ENCODE measurements at places on chromosomes 11 and 22. TPM values are rescaled to one million over a fixed set of nuclear protein-coding genes. Genes with fewer than 3 reads are reported as not detected.

DNA sequence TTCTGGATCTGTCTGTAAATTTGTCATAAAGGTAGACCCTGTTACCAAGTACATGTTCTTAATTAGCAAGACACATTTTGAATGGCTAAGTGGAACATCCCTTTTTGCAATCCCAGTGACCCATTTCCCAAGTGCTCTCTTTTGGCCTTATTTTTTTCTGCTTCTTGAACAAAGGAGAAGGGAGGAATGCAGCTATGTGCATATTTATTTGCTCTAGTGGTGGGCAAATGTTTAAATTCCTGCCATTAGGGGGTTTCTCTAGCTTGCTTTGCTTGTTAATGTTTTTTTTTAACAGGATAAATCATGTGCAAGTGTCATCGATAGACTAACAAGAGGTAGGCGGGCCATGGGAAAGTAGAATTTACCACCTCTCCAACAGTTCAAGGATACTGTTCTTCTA is 135.7 kb downstream of the COMMD9 start:
- DNase-seq: no peak

DNA sequence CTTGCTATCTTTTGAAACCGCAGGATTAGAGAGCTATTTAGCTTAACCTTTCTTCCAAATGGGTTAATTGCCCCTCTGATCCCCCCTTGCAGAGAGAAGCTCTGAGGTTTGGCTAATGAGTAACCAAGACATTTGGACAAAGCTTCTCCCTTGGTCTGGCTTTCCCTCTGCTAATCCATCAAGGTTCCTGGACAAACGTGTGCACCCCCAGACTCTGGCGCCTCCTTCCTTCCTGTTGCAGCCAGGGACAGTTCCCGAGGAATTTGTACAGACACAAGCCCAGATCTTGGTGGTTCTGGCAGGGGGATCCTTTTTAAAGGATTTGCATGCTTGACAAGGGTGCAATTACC is 1.6 kb downstream of the KIAA1671 start:
- peak; percentile 15 for DNase-seq

GRCh38 chr11:818396-819128 is at the start of gene PNPLA2:
TSS of gene PNPLA2 (plus strand) at chr11:818914. CDS start at chr11:819719, 805 bp downstream.
- DNase-seq: peak; percentile 60

The CERK gene
- 22.8 TPM for total RNA-seq

GRCh38 chr11:78110830-78111229 is 28.6 kb downstream of the ALG8 start:
- no peak for DNase-seq

The ADAMTS8 gene
- total RNA-seq: not detected

GRCh38 chr11:304915-305843 is 2.4 kb upstream of the IFITM2 start:
- DNase-seq: peak; percentile 69

The LYVE1 gene
- total RNA-seq: 0.15 TPM

DNA sequence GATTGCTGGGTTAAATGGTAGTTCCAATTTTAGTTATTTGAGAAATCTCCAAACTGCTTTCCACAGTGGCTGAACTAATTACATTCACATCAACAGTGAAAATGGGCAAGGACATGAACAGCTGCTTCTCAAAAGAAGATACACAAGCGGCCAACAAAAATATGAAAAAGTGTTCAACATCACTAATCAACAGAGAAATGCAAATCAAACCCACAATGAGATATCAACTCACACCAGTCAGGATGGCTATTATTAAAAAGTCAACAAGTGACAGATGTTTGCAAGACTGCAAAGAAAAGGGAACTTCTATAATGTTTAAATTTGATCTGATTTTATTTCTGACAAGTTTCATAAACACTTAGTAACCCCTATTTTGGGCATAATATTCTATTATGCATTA is 537.5 kb downstream of the DLG2 start:
- DNase-seq: no peak

DNA sequence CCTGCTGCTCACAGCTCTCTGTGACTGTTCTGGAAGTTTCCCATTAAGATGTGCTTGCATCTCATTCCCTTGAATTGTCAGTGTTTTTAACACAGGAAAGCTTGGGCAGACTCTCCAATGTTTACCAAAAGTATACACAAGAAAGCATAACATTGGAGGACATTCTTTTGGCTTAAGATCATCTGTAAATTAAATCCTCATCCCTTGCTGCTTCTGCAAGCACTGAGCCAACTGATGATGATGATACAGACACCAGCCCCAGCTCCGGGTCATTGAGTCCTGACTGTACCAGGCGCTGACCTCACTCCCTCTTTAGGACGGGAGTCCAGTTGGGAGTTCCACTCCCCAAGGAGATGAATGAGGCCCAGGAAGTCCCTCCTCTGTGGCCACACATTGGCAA is 23.8 kb downstream of the CD82 start:
- DNase-seq: peak; percentile 60

The IRAG1 gene
- total RNA-seq: 27.5 TPM

GRCh38 chr11:76237914-76238313 is 31.6 kb upstream of the WNT11 start:
- DNase-seq: peak; percentile 52

- DNase-seq: no peak
Measured at GRCh38 chr11:131478341-131478740, 107.9 kb downstream of the NTM start.

The NOX4 gene
- total RNA-seq: not detected

DNA sequence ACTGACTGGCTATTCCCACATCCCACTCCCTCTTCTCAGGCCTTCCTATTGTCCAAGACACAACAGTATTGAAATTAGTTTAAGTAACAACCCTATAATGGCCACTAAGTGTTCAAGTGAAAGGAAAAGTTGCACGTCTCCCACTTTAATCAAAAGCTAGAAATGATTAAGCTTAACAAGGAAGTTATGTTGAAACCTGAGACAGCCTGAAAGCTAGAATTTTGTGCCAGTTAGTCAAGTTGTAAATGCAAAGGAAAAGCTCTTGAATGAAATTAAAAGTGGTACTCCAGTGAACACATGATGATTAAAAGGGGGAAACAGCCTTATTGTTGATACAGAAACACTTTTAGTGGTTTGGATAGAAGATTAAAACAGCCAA is 332.7 kb downstream of the CASP12 start:
- DNase-seq: no peak

The C11orf97 gene
- total RNA-seq: not detected

DNA sequence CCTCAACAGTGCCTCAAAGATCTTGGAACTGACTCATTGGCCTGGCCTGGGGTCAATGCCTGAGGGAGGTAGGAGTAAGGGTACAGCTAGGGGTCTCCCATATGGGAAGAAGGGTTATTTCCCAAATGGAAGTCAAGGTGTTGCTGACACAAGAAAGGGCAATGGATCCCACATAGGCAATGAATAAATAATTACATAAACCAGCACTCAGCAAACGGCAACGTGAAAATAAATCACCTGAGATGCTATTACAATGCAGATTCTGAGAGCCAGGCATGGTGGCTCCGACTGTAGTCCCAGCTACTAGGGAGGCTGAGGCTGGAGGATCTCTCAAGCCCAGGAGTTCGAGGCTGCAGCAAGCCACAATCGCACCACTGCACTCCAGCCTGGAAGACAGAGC is 36.5 kb upstream of the SLC35C1 start:
- DNase-seq: no peak

All from M059J (cell line).